NCI-H2081 treated with DMSO at 0.1 percent for 48 hours (cell line): ENCODE measurements at places on chromosomes 12 and 14.

GRCh38 chr12:4440187-4440941 is 5.3 kb downstream of the FGF6 start:
- no peak for DNase-seq

DNA sequence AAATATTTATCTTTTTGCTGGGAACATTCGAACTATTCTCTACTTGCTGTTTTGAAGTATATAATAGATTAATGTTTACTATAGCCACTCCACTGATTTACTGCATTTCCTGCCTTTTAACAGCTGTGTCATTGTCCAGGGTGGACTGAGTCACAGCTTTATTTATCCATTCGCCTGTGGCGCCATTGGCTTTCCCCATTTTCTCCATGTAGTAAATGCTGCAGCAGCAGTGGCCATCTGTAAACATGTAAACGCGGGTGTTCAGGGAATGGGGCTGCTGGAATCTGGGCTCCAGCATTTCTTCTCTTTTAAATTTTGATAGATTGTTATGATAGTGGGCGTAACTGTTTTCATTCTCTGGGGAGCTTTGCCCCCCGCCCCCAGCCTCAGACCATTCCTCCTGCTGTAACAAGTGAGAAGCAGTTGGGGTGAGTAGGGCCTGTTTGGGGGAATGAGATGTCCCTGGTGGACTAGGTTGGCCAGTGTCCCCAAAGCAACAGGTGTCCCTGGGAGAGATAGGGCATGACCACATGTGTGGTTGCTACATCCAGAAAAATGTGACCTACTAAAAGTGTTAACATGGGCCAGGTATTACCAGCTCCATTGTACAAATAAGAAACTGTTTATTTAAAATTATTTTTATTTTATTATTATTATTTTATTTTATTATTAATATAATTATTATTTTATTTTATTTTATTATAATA is 32.9 kb downstream of the RIN3 start:
- no peak for DNase-seq

DNA sequence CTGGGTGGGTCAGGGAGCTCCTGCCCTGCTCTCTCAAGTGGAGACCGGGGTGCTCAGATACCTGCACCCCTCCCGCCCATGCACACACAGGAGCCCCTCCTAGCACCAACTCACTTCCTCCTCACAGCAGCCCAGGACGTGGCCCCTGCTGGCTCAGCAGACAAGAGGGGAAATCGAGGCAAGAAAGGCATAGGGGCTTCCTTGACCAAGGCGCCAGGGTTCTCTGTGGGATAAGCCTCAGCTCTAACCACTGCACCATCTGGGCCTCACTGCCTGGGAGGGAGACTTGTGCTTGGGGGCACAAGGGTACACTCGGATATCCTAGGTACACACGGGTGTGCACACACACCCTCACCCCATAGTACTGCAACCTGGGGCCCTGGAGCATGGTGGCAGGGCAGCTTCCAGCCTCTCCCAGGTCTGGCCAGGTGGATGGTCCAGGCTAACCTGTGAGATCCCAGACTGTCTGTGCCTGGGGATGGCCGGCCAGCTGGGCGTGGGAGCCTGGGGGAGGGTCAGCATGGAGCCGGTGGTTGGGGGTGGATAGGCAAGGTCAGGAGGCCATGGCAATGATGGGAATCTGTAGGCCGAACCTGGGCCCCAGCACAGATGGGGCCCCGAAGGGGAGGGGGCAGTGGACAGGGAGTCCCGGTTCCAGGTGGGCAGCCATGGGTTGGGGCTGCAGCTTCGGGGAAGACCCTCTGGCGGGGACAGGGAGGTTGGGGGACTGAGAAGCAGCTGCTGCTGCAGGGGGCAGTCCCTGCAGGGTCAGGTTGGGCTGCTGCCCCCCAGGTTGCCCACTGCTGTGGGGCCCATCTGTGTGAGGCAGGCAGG is 312.4 kb downstream of the TMEM121 start:
- no peak for DNase-seq

- no peak for DNase-seq
Observed at GRCh38 chr12:52590021-52590420, 11.2 kb downstream of the KRT72 start.

DNA sequence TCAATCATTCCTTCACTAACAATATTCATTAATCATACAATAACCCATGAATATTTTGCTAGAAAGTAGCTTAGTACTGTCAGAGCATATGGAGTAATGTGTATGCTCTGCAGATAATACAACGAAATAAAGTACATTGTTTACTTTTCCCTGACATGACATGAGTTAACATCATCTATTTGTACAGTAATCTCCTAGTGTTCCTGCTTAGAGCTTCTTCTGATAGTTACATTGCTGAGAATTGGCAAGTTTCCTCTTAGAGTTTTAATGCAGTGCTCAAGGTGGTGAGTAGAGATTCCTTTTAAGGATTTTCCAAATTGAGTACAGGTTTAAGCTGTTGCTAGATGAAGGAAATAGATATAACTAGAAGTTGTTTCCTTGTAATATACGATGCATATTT is 164.5 kb upstream of the NPAS3 start:
- DNase-seq, result no peak

DNA sequence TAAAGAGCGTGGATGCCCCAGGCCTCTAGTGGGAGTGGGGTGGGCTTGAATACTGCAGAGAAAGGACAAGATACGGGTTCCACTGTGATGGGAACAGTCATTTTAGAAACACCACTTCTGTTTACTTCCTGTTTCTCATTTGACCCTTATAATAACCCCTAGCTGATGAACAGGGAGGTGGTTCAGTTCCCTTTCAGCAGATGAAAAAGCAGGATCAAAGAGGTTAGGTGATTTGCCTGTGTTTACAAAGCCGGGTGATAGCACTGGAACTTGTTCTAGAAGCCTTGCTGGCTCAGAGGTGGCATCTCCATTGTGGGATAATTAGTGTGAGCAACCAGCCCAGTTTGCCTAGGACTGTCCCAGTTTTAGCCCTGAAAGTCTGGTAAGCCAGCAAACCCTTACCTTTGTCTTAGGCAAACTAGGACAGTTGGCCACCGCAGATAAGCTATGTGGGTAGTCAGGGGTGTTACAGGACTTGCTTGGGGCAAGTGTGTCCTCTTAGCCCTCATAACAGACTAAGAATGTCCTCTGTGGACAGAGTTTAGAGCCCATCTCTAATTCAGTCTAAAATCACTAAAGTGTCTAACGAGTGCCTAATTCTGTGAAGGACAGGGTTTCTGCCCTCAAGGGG is 7.5 kb upstream of the LRP1-AS start:
- no peak for DNase-seq

DNA sequence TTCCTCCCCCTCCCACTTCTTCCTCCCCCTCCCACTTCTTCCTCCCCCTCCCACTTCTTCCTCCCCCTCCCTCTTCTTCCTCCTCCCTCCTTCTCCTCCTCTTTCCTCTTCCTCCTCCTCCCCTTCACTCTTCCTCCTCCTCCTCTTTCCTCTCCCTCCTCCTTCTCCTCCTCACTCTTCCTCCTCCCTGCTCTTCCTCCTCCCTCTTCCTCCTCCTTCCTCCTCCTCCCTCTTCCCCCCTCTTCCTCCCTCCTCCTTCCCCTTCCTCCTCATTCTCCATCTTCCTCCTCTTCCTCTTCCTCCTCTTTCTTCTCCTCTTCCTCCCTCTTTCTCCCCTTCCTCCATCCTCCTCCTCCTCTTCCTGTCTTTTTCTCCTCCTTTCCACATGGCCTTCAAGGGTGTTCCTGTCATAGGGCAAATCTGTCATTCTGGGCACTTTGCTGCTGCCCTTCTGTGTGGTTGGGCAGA is 111.4 kb downstream of the PHETA1 start:
- DNase-seq, result no peak

- no peak for DNase-seq
Observed at GRCh38 chr12:56933826-56934625, at the start of gene SDR9C7. TSS of gene SDR9C7 (minus strand) at chr12:56934408. CDS start at chr12:56934261, 147 bp downstream.

- no peak for DNase-seq
Observed at GRCh38 chr12:38159092-38159551, 157.5 kb upstream of the ALG10B start.

GRCh38 chr14:68962681-68963080 is 16.4 kb downstream of the ACTN1 start:
- no peak for DNase-seq

DNA sequence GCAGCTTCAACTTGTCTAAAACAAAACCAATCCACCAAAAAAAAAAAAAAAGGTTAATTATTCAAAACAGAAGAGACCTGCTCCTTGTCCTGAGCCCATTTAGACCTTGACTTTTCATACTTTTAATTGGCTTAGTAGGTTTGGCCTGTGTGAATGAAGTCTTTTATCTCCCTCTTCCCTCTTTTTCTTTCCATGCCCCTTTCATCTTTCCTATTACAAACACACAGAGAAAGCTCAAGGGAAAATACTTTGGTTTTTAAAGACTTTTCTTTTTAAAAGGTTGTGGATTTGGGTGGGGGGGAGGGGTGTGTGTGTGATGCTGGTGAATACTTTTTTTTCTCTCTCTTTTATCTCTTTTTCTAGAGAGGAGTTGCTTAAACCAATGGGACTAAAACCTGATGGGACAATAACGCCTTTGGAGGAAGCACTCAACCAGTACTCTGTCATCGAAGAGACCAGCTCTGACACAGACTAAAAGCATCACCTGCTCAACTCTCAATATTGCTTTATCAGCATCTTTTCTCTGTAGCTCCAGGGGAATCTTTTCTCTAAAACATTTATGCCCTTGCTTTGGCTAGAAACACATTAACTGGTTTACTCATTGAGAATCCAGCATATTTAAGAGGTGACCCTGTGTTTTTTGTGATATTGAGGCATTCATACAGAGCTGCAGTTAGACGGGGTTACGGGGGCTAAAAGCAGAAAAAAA is 70.0 kb upstream of the TMEM263 start:
- no peak for DNase-seq

GRCh38 chr14:22388669-22389595 is 200.1 kb downstream of the DAD1 start:
- DNase-seq, result no peak

DNA sequence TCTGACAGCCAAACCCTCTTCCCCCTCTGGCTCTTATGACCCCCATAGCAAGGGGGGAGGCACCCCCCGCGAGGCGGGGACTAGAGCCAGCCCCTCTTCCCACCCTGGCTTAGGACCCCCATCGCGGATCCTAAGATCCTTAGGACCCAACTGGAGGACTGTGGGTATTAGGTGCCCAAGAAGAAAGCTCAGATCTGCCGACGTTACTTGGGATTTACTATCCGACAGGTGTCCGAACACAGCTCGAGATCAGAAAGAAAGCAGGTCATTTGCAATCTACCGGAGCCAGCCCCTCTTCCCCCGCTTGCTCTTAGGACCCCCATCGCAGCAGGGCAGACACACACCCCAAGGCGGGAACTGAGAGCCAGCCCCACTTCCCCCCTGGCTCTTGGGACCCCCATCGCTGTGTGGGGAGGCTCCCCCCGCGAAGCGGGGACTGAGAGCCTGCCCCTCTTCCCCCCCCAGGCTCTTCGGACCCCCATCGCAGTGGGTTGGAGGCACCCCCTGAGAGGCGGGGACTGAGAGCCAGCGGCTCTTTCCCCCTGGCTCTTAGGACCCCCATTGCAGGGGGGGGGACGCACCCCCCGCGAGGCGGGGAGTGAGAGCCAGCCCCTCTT is 46.8 kb downstream of the DDX11 start:
- no peak for DNase-seq

GRCh38 chr14:65565948-65566347 is 153.4 kb downstream of the FUT8 start:
- no peak for DNase-seq

GRCh38 chr12:10554756-10555481 is 49.2 kb downstream of the EIF2S3B start:
- no peak for DNase-seq

DNA sequence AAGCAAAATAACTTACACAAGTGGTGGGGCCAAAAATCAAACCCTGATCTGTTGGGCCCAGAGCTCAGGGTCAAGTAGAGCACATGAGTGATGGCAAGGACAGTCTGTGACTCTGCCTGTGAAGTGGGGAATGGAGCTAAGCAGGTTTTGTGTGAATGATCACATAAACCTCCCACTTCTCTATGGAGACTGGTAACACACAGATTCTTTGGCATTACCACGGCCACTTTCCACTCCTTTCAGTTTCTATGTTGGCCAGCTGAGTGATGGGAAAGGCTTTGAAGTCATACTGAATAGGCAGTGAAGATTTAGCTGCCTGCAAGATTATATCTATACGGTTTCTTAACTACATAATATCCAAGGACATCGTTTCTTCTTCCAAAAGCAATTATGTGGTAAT is 97.9 kb downstream of the ARMH4 start:
- no peak for DNase-seq

DNA sequence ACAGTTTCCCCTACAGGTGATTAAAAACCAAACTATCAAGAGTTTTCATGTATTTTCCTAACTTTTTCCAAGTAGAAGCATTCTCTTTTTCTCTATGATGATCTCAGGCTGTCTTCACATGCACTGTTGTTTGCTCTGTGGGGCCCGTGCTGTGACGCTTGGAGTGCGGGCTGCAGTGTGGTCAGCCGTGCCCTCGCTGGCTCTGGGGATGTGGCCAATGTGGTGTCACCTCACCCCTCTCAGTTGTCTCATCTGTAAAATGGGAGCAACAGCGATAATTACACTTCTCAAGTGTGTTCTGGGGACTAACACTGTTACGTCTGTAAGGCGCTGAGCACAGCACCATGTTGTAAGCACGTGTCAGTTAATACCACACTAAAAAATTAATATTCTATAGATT is 28.6 kb downstream of the DDX51 start:
- no peak for DNase-seq

- no peak for DNase-seq
Observed at GRCh38 chr14:73859145-73859544, 7.5 kb downstream of the PTGR2 start.

DNA sequence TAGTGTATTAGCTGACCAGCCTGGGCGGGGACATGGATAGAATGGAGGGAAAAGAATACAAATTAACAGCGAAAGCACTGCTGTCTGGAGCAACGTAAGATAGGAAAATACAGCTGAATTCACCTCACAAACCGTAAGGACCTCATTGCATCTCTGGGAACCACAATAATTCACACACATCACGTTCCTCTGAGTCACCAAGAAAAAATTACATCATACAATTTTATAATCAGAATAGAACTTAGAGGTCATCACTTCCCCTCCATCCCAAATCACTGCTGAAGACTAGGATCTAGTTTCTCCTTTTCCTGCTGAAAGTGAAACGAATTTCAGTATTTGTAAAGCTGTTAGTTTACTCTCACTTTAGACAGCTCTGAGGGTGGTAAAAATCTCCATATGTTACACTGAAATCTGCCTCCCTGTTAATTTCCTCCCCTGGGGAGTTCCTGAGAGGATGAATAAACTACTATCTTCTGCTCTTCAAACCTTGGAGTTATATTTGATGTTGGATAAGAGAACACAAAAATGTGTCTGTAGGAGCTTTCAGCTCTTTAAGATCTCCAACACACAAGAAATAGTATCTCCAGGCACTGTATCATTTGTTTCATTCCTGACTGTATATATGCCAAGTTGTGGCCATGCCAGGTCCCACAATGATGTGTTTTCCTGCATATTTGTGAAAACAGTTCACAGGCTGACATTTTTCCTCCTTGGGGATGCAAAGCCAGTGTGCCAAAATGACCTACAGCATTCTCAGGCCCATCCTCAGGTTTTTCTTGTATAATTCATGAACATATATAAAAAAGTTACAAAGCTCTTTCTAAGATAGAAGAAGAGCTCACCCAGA is 63.8 kb upstream of the SSTR1 start:
- no peak for DNase-seq
